Activated CD4-positive, alpha-beta T cell treated with anti-CD3 and anti-CD28 coated beads, Interleukin-2, amount 50 U/mL, for 24 hours (primary cell): ENCODE measurements at places on chromosomes 12 and 14.
A peak's percentile ranks its signal among the peaks of the same experiment; 100 is the strongest.

DNA sequence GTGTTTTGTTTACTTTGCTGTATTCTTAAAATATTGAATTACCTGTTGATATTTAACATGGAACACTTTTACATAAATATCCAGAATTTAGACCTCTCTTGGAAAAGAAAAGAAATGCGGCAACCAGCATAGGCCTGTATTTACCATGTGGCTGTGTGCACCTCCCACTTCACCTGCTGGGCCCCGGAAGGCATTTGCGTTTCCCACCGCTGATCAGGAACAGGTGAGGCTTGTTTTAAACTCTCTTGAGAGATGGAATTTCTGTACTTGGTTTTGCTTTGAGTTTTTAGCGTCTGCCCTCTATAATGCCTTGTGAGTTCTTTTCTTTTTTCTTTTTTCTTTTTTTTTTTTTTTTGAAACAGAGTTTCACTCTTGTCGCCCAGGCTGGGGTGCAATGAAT, 124.2 kb downstream of the GLT1D1 start:
- DNase-seq = no peak

- no peak for DNase-seq
Measured at GRCh38 chr12:110006115-110006514, 6.9 kb downstream of the ANKRD13A start.

DNA sequence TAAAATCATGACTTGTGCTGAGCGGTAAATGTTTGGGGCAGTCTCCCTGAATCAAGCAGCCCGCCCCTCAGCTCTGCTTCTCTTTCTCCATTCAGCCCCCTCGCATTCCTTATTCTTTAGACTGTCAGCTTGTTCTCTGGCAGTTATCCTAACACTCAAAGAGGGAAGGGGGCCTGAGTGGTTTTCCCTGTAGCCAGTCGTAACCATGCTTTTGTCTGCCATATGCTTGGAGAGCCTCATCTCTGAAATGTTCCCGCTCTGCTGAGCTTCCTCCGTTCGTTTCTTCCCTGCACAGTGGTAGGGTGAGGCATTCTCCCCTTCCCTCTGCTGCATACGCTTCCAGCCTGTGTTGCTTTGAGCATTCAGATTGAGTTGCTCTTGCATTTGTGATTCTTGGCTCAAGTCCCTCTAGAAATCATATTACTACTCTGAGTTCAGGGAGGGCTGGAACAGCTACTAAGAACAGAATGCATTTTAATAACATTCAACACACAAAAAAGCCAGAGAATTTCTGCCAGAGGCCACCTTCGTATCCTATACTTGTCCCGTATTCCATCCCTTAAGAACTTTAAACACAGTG, 119.7 kb downstream of the FBXL14 start:
- DNase-seq = no peak

GRCh38 chr12:51922762-51923505, 15.6 kb downstream of the ACVRL1 start:
- DNase-seq = no peak

DNA sequence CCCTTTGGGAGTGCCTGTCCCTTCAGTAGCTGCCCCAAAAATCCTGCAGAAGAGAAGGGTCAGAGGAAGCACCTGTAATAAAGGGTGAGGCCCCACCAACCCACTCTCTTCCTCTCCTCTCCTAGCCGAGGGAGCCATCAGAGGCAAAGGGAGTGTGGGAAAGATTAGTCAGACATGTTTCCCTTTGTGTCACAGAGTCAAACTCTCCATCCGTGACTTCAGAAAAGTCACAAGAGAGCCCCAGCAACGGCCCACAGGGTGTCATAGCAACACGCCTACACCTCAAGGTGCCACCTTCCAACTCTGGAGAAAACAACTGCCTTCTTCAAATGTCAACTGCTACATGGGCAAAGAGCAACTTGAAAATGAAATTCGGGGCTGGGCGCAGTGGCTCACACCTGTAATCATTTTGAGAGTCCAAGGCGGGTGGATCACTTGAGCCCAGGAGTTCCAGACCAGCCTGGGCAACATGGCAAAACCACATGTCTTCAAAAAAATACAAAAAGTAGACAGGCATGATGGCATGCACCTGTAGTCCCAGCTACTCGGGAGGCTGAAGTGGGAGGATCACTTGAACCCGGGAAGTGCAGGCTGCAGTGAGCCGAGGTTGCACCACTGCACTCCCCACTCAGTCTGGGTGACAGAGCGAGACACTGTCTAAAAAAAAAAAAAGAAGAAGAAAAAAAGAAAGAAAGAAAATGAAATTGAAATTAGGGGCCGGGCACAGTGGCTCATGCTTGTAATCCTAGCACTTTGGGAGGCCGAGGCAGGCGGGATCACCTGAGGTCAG, 17.7 kb upstream of the CD27 start:
- DNase-seq = peak; percentile 80

GRCh38 chr12:132276066-132276826, 53.1 kb downstream of the GALNT9 start:
- no peak for DNase-seq

- DNase-seq = no peak
Measured at GRCh38 chr14:73418227-73418626, 40.1 kb downstream of the NUMB start.

DNA sequence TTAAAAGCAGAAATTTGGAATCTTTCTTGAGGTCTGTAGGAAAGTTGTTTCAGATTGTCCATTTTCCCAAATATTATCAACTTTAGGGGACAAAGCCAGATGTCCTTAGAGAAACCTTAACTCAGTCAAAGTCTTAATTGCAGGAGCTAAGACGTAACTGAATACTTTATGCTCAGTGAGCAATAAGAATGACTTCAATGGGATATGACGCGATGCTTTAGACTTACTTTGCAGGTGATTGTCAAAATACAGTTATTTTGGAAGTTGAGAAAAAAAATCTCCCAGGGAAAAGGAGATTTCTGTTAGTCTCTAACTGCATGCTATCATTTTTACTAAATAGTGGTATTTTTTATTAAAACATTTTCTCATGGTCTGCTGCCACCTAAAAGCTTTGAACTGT, 750.9 kb upstream of the STXBP6 start:
- DNase-seq = no peak

- DNase-seq = no peak
Measured at GRCh38 chr14:22184157-22184829, 404.7 kb downstream of the DAD1 start.

DNA sequence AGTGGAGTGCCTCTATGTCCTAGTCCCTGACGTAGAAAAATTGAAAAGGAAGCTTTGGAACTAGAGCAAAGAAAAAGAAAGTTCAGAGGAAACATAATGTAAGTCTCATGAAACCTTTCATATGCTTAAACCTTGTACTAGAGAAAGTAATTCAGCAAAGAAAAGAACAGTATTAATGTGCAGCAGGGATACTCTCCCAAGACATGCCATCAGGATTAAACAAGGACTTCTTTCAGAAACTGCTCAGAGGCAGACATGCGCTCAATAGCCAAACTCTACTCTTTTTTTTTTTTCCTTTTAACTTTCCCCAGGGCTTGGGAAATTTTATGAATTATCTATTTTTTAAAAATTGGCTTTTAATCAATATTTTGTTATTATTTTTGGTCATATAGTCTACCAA, 7.1 kb upstream of the ASB8 start:
- DNase-seq = no peak

GRCh38 chr12:124740691-124741137, 123.0 kb downstream of the SCARB1 start:
- no peak for DNase-seq

GRCh38 chr12:93589081-93589480, 16.6 kb downstream of the SOCS2 start:
- DNase-seq = no peak

- DNase-seq = no peak
Measured at GRCh38 chr14:88348546-88348945, 25.5 kb upstream of the KCNK10 start.

DNA sequence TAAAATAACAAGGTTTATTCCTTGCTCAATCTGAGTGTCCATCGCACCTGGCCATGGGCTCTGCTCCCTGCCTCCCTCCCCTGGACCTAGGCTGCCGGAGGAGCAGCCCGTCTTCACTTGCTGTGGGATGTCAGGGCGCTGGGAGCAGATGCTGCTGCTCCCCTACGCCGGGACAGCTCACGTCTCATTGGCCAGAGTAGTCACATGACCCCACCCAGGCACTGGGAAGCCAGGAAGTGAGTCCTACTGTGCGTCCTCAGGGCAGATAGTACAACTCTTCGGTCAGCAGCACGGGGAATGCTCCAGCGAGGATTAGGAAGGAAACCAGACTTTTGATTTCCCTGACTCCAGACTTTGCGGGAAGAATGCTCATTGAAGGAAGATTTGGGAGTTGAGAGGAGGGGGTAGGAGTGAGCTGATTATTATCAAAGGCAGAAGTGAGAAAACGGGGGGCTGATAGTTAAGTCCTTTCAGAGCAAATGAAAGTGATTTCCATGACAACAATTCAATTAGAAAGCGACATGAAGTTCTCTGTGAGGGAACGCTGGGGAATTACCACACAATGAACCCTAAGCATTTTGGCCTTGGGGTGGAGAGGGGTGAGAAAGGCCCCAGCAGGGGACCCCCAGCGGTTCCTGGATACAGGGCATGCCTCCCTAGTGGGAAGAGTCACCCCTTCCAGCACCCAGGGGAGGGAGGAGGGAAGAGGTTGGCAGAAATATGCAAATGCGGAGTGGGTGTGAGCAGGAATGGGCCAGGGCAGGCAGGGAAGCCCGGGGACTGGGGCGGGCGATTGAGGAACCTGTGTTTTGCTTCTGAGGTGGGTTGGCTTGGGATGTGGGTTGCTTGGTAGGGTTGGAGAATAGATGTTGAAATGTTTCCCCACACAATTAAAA, 215.5 kb downstream of the AACS start:
- DNase-seq = no peak

DNA sequence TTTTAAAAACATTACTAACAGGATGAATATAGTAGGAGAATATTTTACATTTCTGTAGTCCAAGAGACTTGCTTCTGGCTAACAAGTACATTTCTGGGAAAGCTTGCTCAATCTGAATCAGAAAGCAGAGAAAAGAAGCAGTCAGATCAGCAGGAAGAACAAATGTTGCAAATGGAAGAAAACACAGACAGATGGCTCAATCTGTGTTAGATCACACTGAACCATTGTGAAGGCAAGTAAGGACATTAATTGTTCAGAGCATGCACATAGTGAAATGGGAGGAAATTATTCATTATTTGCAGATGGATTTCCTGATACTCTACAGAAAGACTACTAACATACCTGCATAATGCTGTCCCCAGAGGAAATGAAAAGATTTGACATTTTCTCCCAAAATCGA, 65.2 kb upstream of the CNOT2 start:
- DNase-seq = no peak

- DNase-seq = no peak
Measured at GRCh38 chr14:69593018-69593677, 18.2 kb upstream of the SUSD6 start.

DNA sequence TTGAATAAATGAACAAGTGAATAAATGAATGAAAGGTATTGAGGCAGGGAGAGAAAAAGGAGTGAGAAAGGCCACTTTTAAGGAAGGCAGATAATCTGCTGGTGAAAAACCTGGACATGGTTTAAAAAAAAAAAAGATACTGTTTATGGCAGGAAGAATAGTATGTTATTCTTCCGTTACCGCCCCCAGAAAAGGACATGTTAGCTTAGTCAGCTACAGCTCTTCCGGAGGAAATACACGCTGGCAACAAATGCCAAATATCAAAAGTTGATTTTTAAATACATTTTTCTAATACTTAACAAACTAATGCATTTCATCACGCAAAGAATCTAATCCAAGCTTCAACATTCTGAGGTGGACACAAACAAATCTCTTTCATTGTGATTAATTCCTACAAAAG, 43.2 kb downstream of the SLC5A8 start:
- no peak for DNase-seq

DNA sequence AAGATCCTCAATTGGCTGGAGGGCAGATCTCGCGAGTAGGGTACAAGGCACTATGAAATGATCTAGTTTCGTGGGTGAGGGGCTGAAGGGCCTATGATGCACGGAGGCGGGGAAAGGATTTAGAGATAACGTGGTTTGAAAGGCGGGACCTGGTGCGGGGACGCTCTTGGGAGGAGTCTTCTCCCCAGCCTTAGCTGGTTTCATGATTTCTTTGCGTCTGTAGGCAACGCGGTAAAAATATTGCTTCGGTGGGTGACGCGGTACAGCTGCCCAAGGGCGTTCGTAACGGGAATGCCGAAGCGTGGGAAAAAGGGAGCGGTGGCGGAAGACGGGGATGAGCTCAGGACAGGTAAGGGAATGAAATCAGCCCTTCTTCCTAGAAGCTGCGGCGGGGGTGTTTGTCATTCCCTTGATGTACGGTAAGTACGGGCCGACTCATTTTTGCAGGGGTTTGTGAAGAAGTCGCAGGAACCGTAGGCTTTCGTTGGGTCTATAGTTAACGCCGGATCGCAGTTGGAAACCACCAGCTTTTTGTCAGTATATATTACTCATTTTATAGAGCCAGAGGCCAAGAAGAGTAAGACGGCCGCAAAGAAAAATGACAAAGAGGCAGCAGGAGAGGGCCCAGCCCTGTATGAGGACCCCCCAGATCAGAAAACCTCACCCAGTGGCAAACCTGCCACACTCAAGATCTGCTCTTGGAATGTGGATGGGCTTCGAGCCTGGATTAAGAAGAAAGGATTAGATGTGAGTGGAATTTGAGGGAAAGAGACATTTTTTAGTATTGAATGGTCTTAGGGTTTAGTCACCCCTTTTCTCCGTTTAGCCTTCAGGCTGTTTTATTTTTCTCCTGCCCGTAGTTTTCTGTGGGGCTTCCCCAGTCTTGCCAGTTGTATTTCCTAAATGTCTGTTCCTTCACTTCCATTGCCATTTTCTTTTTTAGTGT, 602 bp downstream of the APEX1 start:
- no peak for DNase-seq

GRCh38 chr12:1212526-1212925, 221.5 kb downstream of the ERC1 start:
- no peak for DNase-seq

GRCh38 chr12:65232476-65233077, 45.9 kb upstream of the MSRB3 start:
- DNase-seq = no peak

DNA sequence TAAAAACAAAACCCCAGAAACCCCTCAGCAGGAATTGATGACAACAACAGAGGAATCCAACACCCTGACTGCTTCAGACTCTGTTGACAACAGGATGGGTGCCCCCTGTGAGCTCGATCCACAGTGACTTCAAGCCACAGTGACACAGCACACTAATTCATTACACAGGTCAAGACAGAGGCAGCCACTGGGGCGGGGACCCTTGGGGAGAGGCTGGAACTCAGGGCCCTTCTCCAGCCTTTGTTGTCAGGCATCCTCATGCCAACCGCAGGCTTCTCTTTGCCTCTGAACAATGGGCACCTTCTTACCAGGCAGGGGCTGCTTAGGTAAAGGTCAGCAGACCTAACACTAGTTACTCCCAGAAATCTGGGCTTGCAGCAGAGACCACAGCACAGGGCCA, 37.6 kb downstream of the ACADS start:
- no peak for DNase-seq

- DNase-seq = no peak
Measured at GRCh38 chr12:31890295-31891285, 68.6 kb upstream of the RESF1 start.

DNA sequence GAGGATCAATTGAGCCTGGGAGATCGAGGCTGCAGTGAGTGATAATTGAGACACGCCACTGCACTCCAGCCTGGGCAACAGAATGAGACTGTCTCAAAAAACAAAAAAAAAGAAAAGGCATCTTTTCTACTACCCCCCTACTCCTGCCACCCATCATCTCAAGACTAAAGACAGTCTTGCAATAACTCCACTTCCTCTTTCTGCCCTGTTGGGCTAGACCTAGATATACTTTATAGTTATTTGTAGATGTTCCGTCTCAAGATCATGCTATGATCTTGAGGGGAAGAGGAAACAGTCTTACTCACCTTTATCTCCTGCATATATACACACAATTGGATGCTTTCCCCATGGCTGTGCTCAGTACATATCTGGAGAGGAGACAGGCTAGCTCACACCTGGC, 12.1 kb upstream of the ESPL1 start:
- no peak for DNase-seq

GRCh38 chr12:41228066-41228820, 40.1 kb downstream of the PDZRN4 start:
- DNase-seq = no peak
